ENCODE measurements at places on chromosomes 1 and 21. TPM values are rescaled to one million over a fixed set of nuclear protein-coding genes. Genes with fewer than 3 reads are reported as not detected.

DNA sequence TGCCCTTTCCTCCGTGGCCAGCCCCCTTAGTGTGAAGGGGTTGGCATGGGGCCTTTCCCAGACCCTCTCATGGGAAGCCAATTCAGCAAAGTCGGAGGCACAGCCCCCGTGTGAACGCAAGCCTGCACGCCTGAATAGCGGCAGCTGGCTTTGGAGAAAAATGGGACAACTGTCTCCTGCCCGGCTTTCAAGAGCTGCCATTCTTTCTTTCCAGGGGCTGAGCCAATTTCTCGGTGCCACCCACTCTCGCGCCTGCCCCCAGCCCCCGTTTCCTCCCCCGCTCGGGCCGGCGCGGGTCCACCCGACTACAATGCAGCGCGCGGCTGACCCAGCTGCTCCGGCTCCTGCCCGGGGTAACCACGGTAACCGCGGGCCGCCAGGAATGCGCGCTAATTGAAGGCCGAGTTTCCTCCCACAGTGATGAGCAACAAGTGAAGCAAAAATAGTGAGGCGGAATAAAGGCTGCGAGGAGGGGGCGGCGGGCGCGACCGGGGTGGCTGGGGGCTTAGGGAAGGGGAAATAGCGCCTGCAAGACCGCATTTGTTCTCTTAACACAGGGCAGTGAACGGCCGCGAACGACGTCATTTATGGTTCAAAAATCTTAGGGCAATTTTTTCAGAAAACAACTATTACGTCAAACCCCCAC lies 27.8 kb downstream of the ILDR2 start:
- peak; percentile 27 for DNase-seq
- H3K27ac ChIP-seq = no peak overlapping the region
- H3K4me3 ChIP-seq = peak overlapping the region; percentile 46
- H3K36me3 ChIP-seq = no peaks in the 10 kb centered on the region
- no peaks in the 10 kb centered on the region for H3K27me3 ChIP-seq

DNA sequence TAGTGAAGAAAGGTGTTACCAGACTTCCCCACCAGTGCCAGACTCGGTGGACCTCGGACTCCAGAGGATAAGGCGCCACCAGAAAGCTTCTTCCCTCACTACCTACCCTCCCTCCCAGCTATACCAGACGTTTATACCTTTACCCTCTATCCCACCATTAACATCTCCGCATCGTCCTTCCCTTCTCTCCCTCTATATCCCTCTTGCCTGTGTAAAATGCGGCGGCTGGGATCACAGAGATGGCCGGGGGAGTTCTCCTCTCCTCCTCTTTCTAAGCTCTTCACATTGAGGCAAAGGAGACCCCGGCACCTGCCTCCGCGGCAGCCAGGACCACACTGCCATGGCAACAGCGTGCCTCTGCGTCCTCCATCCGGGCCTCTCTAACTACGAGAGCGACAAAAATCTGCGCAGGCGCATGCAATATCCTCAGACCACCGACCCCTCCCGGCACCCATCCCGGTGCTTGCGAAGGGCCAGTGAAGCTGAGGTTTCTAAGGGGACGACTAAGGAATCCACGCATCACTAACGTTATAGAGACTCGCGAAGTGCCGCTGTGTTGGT lies at the start of gene CCDC181:
Gene CCDC181, minus strand, starts transcription at position 394 of the 561 bp plus-strand sequence. CDS start 2,547 bp downstream, outside the sequence.
- peaks cover 43% of the 10 kb centered on the region for H3K27me3 ChIP-seq
- H3K4me3 ChIP-seq = peak within 1 kb of the TSS; percentile 53
- H3K4me1 ChIP-seq = peaks cover 8% of the 10 kb centered on the region
- no peaks in the 10 kb centered on the region for H3K36me3 ChIP-seq

- H3K36me3 ChIP-seq = no peaks in the 10 kb centered on the region
- no peak overlapping the region for H3K27ac ChIP-seq
- DNase-seq = no peak
- H3K4me1 ChIP-seq = no peaks in the 10 kb centered on the region
Observed at GRCh38 chr1:98216304-98216703, 295.5 kb upstream of the DPYD start.

DNA sequence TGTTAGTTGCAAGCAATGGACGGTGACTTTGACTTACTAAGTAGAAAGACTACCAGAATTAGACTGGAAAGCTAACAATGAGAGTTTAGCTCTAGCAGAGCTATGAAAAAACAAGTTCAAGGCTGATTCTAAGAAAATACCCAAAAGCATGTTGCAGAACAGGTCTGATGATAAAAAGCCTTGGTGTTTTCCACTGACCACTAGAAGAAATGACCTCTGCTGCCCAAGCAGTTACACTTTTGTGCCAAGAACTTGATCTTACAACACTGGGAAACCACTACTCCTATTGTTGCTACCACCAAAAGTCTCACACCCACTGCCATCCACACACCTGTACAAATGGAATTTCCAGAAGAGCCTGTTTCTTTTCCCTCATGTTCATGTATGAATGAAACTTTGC lies 21.4 kb upstream of the NEK7 start:
- H3K27me3 ChIP-seq = no peaks in the 10 kb centered on the region
- H3K4me1 ChIP-seq = no peaks in the 10 kb centered on the region
- no peak overlapping the region for H3K4me3 ChIP-seq
- H3K36me3 ChIP-seq = no peaks in the 10 kb centered on the region
- no peak overlapping the region for H3K27ac ChIP-seq
- DNase-seq = no peak

DNA sequence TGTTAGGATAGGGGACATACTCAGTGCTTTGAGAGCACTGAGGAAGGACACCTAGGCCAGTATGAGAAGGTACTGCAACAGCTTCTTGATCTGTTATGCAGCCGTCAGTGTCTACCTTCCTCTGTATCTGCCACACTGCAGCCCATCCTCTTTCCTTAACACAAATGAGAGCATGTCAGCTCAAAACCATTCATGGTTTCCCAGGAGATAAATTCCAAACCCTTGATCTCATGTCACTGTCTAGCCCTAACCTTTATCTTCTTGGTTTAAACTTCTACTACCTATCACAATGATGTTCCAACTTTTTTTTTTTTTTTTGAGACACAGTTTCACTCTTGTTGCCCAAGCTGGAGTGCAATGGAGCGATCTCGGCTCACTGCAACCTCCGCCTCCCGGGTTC lies 1.4 kb downstream of the ZMYND12 start:
- no peak for DNase-seq
- H3K36me3 ChIP-seq = peaks cover 10% of the 10 kb centered on the region
- H3K4me3 ChIP-seq = no peak overlapping the region
- peaks cover 19% of the 10 kb centered on the region for H3K4me1 ChIP-seq
- H3K27me3 ChIP-seq = no peaks in the 10 kb centered on the region
- no peak overlapping the region for H3K27ac ChIP-seq

- H3K4me3 ChIP-seq = no peak overlapping the region
- H3K27me3 ChIP-seq = no peaks in the 10 kb centered on the region
- H3K36me3 ChIP-seq = no peaks in the 10 kb centered on the region
- no peak overlapping the region for H3K27ac ChIP-seq
- DNase-seq = peak; percentile 42
Observed at GRCh38 chr1:112513112-112513870, 4.5 kb downstream of the WNT2B start.

DNA sequence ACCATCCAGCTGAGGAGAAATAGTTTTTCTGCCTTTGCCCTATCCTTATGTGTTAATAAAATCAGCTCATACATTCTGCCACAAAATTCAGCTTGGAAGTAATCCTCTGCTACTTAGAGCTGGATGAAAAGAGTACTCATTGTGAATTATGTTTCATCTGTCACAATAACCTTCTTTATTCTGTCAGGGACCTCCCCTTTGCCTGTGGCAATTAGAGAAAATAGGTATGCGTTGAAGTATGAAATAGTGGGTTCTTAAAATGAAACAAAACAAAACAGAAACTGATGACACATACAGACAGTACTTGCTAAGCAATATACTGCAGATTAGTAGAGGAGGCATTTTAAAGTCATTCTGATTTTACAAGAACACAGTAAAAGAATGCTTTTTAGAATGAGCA lies 578.5 kb downstream of the USP25 start:
- H3K4me1 ChIP-seq = no peaks in the 10 kb centered on the region
- H3K27ac ChIP-seq = peak overlapping the region; percentile 18
- no peak for DNase-seq
- H3K36me3 ChIP-seq = no peaks in the 10 kb centered on the region

DNA sequence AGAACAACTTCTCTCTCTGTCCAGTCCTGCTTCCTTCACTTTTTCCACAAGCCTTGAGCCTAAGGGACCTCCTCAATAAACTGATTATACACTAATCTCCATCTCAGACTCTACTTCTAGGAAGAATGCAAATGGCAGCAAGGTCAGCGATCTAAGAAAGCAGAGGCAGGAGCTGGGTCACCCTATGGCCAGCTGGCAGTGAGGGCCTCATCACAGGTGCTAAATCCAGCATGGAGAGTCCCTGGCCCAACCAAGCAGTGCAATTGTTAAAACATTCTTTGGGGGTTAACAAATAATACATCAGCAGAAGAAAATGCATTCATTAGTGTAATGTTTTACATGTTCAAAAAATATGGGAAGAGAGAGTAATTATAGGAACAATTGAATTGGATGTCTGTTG lies 416.0 kb downstream of the SIPA1L2 start:
- no peaks in the 10 kb centered on the region for H3K36me3 ChIP-seq
- H3K27me3 ChIP-seq = no peaks in the 10 kb centered on the region

DNA sequence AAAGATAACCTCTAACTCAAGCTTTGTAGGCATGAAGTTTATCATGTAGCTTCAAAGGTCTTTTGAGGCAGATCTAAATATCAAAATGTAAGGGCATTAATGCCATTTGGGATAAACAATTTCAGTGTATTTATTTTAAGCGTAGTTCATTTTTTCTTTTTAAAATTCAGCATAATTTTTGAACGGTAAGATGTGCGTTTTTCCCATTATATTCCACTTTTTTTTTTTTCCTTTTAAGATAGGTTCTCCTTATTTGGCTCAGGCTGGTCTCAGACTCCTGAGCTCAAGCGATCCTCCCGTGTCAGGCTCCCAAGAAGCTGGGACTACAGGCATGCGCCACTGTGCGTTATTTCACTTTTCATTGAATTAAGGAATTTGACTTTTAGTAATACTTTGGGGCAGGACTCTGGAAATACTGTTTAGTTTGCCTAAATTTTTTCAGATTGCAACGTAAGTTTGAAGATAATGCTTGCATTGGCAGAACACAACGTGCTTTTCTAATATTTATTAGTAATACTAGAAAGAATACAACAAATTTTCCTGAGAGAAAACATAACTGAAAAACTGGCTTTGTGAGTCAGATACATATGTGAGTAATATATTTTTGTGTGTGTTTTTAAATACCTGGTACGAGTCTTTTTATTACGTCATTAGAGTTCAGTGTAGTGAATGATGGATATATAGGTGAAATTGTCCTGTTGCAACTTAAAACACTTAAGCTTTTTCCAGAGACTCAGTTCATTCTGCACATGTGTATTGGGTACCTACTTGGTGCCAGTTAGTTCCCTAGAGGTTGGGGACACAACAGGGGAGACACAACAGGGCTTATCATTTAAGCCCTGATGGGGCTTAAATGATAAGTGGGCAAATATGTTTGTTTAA lies 2.2 kb downstream of the RALGPS2 start:
- no peak overlapping the region for H3K27ac ChIP-seq
- no peaks in the 10 kb centered on the region for H3K36me3 ChIP-seq
- DNase-seq = no peak
- H3K4me1 ChIP-seq = peaks cover 23% of the 10 kb centered on the region
- H3K27me3 ChIP-seq = no peaks in the 10 kb centered on the region
- H3K4me3 ChIP-seq = no peak overlapping the region

- DNase-seq = no peak
- H3K27me3 ChIP-seq = no peaks in the 10 kb centered on the region
- H3K36me3 ChIP-seq = no peaks in the 10 kb centered on the region
- H3K27ac ChIP-seq = no peak overlapping the region
- no peak overlapping the region for H3K4me3 ChIP-seq
- H3K4me1 ChIP-seq = no peaks in the 10 kb centered on the region
Observed at GRCh38 chr1:166121010-166121409, 45.8 kb downstream of the FAM78B start.

GRCh38 chr21:34611528-34611927 lies 3.4 kb downstream of the RCAN1 start:
- no peaks in the 10 kb centered on the region for H3K36me3 ChIP-seq
- no peak for DNase-seq
- H3K27me3 ChIP-seq = no peaks in the 10 kb centered on the region
- no peaks in the 10 kb centered on the region for H3K4me1 ChIP-seq
- no peak overlapping the region for H3K4me3 ChIP-seq

DNA sequence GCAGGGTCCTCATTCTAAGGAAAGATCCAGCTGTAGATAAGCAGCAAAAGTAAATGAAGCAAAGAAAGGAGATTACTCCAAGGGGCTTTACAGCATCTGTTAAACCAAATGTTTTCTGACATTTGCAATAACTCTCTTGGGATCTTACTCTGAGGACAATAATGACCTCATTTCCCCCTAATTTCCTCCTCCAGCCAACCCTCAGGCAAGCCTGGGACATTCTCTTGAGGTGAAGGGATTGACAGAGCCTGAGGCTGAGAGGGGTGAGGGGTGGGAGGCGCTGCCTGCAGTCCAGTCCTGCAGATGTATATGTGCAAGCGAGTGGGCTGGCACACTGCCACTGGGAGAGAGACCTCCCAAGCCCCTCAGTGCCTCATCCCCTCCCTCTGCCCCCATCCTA lies 40.5 kb upstream of the NEK2 start:
- H3K4me3 ChIP-seq = no peak overlapping the region
- H3K36me3 ChIP-seq = no peaks in the 10 kb centered on the region
- H3K4me1 ChIP-seq = no peaks in the 10 kb centered on the region
- no peak overlapping the region for H3K27ac ChIP-seq
- no peaks in the 10 kb centered on the region for H3K27me3 ChIP-seq

GRCh38 chr1:10682449-10683309 lies 113.8 kb downstream of the CASZ1 start:
- no peaks in the 10 kb centered on the region for H3K27me3 ChIP-seq
- no peaks in the 10 kb centered on the region for H3K36me3 ChIP-seq
- H3K4me3 ChIP-seq = no peak overlapping the region
- peaks cover 95% of the 10 kb centered on the region for H3K4me1 ChIP-seq
- peak overlapping the region; percentile 92 for H3K27ac ChIP-seq

- H3K36me3 ChIP-seq = no peaks in the 10 kb centered on the region
- H3K4me3 ChIP-seq = no peak overlapping the region
- DNase-seq = no peak
- H3K4me1 ChIP-seq = peaks cover 12% of the 10 kb centered on the region
- no peaks in the 10 kb centered on the region for H3K27me3 ChIP-seq
- H3K27ac ChIP-seq = no peak overlapping the region
Observed at GRCh38 chr1:57329001-57329527, 94.8 kb downstream of the DAB1 start.

GRCh38 chr1:241591317-241591716 lies 48.9 kb downstream of the CHML start:
- DNase-seq = no peak
- H3K4me1 ChIP-seq = no peaks in the 10 kb centered on the region
- H3K27me3 ChIP-seq = no peaks in the 10 kb centered on the region
- H3K27ac ChIP-seq = no peak overlapping the region
- no peaks in the 10 kb centered on the region for H3K36me3 ChIP-seq
- H3K4me3 ChIP-seq = no peak overlapping the region

Gene YOD1
- total RNA-seq = 5.7 TPM

Gene PTCH2
- total RNA-seq = 0.46 TPM

Gene FCRLA
- 1.00 TPM for total RNA-seq

Gene SPRR1A
- not detected for total RNA-seq

Gene LCK
- total RNA-seq = 1.0 TPM

Gene OSCP1
- total RNA-seq = 6.4 TPM
